ENCODE measurements at places on chromosomes 1 and 21. TPM values are rescaled to one million over a fixed set of nuclear protein-coding genes. Genes with fewer than 3 reads are reported as not detected.

Gene BARHL2
- polyA plus RNA-seq: not detected

Gene NHLH2
- 0.09 TPM for polyA plus RNA-seq

Gene CFAP141
- not detected for polyA plus RNA-seq

Gene MEX3A
- polyA plus RNA-seq: 42.7 TPM

Gene KCND3
- 1.3 TPM for polyA plus RNA-seq

Gene THEM5
- 0.82 TPM for polyA plus RNA-seq

Gene POGZ
- 75.0 TPM for polyA plus RNA-seq

Gene CCDC185
- polyA plus RNA-seq: not detected

DNA sequence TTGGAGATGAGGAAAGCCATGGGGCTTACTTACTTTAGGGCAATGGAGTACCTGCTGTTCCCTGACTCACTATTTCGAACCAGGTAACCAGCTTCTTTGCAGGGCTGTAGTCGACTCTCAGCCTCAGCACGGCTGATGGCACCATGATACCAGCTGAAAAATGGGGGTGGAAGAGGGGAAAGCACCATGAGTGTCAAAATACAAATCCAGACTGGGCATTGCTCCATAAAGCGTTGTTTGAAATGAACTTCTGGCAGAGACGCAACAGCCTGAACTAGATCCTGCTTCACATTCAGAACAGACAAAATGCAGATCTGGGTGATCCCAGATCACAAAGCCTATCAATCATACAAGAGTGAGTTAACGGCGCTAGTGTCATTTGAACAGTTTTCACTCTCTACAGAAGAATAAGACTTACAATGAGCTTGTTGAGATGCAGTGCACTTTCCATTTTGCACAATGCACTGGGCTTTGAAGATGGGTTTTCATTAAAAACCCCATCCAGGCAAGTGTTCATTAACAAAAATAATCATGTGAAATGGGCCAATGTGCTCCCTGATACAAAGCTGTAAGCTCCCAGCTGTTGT is 16.0 kb upstream of the TDRD10 start:
- DNase-seq: no peak

- no peak for DNase-seq
Observed at GRCh38 chr21:17572431-17572830, 40.3 kb downstream of the BTG3 start.

- no peak for DNase-seq
Observed at GRCh38 chr21:24278711-24279110, 1328.6 kb downstream of the MRPL39 start.

DNA sequence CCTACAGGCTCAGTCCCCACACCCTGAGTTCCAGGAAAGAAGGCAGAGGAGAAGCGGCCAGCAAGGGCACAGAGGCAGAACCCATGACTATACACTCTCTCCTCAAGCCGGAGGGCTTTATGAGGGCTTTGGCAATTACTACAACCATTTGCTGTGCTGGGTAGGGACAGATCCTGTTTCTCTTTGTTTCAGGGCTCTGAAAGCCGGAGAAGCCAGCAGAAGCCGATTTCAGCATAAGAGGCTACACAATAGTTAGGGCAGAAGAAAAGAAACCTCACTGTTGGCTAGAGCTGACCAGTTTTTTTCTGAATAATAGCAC is 13.9 kb downstream of the GPR3 start:
- DNase-seq: no peak

DNA sequence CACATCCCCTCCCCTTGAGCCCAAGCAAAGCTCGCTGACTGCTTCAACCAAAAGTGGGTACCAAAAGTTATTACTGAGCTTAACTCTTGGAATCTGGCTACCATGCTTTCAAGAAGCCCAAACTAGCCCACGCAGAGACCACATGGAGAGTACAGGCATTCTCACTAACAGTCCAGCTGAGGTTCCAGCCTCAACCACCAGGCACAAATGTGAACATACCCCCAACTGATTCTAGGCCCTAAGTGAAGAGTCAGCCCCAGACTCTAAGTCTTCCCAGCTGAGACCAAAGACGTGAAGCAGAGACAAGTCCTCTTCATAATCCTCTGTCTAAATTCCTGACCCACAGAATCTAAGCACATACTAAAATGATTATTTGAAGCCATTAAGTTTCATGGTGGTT is 36.8 kb downstream of the EVI5 start:
- DNase-seq: no peak

- DNase-seq: no peak
Observed at GRCh38 chr1:101220906-101221305, 15.9 kb upstream of the S1PR1 start.

GRCh38 chr1:45205011-45205909 is 1.1 kb downstream of the ZSWIM5 start:
- DNase-seq: peak; percentile 24

DNA sequence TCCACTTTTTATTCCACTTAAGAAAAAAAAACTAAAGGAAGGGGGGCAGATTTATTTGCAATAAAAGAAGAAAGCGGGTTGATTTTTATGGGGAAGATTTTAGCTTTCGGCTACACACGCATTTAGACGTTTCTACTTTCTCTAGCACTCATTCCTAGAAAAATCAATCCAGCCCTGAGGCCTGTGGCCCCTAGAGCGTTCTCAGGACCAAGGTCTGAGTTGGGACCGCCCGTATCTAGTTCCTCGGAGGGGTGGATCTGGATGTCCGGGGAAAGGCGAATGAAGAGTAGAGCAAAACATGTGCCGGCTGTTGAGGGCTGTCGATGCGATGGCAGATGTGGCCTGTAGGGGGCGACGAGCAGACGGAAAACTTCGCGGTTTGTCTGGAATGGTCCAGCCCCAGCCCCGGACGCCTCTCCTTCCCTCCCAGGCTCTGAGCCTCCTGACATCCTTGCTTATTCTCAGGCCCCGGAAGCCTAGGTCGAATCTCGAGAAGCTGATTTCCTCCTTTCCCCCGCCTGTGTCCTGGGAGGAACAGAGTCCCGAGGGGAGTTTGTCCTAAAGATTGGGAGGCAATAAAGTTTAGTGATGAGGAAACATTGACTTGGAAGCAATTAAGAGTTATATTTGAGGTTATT is 5.2 kb downstream of the FOXD3 start:
- no peak for DNase-seq

GRCh38 chr1:167431261-167431908 is 86.9 kb downstream of the CD247 start:
- no peak for DNase-seq

DNA sequence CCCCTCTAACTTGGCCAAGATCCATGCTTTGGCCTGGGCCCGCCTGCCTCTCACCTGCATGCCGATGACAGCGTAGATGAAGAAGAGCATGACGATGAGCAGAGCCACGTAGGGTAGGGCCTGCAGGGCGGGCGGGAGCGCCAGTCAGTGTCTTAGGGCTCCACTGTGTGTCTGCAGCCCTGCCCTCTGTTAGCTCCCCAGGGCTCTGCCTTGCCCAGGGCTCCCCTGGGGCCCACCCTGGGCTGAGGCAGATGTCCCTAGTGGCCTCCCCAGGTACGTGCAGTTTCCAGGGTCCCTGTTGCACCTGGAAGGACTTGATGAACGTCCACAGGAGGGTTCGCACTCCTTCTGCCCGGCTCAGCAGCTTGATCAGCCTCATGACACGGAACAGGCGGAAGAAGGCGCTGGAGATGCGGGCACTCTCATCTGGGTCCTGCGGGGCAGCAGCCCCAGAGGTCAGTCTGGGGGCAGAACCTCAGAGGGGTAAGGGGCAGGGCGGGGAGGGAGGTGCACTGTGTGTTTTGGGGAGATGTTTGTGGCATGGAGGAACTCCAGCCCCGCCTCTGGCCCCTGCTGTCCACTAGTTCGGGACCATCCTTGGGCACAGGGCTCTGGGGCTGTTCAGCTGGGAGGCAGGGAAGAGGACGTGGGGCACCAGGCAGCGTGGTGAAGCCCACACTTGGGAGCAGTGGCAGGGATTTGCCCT is 29.8 kb upstream of the KIF21B start:
- no peak for DNase-seq

All from left renal cortex interstitium (tissue), 4 donors.